Naive thymus-derived CD4-positive, alpha-beta T cell (primary cell): ENCODE measurements at places on chromosomes 11 and 22. TPM values are rescaled to one million over a fixed set of nuclear protein-coding genes. Genes with fewer than 3 reads are reported as not detected.

Gene TMA7B
- 2.6 TPM for polyA plus RNA-seq

Gene MRGPRG
- not detected for polyA plus RNA-seq

Gene SYT7
- not detected for polyA plus RNA-seq

Gene P2RY6
- not detected for polyA plus RNA-seq

Gene C11orf91
- polyA plus RNA-seq, result not detected

Gene TST
- not detected for polyA plus RNA-seq

Gene KRTAP5-11
- not detected for polyA plus RNA-seq

Gene OR52E5
- not detected for polyA plus RNA-seq

DNA sequence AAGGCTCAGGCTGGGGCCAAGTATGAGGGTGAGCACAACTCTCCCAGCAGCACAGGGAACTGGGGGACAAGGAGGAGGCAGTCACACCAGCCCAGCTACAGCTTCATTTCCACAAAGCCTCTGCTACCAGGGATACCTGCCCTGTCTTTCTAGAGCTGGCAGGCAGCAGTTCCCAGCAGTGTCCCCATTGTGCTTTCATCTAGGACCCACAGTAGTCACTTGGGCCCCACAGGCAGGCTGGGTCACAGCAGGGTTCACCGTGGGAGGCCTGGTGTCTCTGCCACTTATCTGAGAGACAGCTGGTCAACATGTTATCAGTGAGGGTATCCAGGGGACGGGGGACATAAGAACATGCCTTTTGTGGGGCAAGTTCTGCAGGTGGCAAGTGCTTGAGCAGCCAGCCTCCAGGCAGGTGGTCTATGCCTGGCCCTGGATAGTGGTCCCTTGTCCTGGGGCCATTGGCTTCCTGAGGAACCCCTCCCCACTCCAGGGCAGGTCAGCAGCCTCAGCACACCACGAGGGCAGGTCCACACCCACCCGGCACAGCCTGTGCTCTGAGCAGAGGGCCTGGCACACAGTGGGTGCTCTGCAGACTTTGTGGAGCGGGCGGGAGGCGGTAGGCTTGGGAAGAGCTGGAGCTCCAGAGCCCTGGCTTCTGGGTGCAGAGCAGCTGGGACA, 29.9 kb downstream of the GNAZ start:
- no peak for DNase-seq

GRCh38 chr22:32574958-32575910, 100.6 kb downstream of the FBXO7 start:
- no peak for DNase-seq

DNA sequence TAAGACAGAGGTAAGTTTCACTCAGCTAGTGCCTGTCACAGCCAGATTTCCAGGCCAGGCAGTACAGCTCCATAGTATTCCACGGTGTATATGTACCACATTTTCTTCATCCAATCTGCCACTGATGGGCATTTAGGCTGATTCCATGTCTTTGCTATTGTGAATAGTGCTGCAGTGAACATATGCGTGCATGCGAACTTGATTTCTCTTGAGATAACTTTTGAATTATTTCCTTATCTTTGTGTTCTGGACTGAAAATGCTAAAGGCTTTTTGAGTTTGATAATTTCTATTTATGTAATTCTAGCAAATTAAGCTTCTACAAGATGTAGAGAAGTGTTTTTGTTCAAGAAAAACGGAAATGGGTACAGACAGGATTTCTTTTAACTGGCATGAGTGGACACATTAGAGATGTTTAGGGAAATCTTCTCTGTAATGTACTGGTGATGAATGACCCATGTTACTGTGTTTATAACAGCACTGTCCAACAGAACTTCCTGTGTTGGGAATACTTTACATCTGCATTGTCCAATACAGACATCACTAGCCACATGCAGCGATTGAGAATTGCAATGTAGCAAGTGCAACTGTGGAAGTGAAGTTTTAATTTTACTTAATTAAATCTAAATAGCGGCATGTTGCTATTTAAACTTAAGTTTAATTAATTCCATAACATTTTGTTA, 151.3 kb downstream of the CADM1 start:
- no peak for DNase-seq

- no peak for DNase-seq
Observed at GRCh38 chr11:70064008-70064725, 13.9 kb upstream of the ANO1 start.

GRCh38 chr11:130310622-130311021, 4.1 kb downstream of the ZBTB44 start:
- no peak for DNase-seq

DNA sequence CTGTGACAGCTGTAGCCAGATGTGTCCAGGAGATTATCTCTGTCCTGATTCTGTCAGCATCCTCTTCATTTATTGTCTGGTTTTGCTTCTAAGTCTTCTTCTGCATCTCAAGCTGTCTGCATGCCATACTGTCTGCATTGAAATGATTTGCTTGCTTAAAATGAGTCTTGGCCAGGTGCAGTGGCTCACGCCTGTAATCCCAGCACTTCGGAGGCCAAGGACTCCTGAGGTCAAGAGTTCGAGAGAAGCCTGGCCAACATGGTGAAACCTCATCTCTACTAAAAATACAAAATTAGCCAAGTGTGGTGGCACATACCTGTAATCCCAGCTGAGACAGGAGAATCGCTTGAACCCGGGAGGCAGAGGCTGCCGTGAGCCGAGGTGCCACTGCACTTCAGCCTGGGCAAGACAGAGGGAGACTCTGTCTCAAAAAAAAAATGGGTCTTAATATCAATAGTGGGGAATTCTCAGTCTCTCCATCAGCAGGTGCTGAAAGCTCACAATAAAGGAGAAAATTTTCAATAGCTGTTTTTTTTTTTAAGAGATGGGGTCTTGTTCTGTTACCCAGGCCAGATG, 39.2 kb upstream of the AMPD3 start:
- no peak for DNase-seq

- no peak for DNase-seq
Observed at GRCh38 chr11:88345408-88345807, 7.9 kb upstream of the CTSC start.

- no peak for DNase-seq
Observed at GRCh38 chr22:33620085-33620484, 300.2 kb downstream of the LARGE1 start.

GRCh38 chr22:26697151-26697550, 39.8 kb downstream of the MIAT start:
- DNase-seq, result no peak

- DNase-seq, result no peak
Observed at GRCh38 chr11:23497040-23497439, 636.8 kb upstream of the CCDC179 start.

GRCh38 chr11:3669128-3669527, 2.1 kb downstream of the CHRNA10 start:
- no peak for DNase-seq

- no peak for DNase-seq
Observed at GRCh38 chr11:111846636-111847035, 24.7 kb downstream of the ALG9 start.

- no peak for DNase-seq
Observed at GRCh38 chr11:130313383-130314183, 1.1 kb downstream of the ZBTB44 start.

GRCh38 chr11:116192509-116193210, 580.1 kb downstream of the BUD13 start:
- no peak for DNase-seq

GRCh38 chr22:30344447-30345200, 12.1 kb downstream of the SF3A1 start:
- no peak for DNase-seq

DNA sequence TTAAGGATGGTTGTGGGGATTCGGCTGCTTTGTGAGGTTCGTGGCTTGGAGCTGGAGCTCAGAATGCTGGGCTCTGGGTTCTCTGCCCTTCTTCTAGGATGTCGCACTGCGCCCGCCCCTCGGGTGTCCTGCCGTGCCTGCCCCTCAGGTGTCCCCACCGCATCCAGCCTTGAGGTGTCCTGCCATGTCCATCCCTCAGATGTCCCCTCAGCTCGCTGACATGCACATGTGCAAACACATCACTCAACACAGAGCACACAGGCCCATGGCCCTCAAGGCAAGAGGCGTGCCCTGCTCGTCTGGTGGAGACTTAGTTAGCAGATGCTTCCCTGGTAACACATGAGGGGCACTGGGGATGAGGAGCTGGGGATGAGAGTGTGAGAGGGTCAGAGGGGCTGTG, 359.3 kb downstream of the TBC1D22A start:
- DNase-seq, result no peak

GRCh38 chr11:32082346-32082986, 8.4 kb upstream of the RCN1 start:
- DNase-seq, result no peak

DNA sequence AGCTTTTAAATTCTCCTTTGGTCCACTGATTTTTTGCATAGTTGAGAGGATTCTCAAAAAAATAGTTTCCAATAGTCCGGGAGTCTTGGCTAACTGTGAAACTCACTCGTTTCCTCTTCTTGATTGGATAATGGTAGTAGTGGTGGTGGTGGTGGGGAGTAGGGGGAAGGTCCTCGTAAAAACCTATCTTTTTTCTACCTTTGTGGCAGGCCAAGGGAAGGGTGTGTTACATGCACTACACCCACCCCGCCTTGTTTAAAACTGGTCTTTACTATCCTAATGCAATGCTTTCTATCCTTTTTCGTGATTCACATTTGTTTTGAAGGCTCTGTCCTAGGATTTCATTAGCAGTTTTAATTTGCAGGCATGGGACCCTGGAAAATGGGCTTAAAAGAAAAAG, 4.8 kb downstream of the TEAD1 start:
- DNase-seq, result no peak

DNA sequence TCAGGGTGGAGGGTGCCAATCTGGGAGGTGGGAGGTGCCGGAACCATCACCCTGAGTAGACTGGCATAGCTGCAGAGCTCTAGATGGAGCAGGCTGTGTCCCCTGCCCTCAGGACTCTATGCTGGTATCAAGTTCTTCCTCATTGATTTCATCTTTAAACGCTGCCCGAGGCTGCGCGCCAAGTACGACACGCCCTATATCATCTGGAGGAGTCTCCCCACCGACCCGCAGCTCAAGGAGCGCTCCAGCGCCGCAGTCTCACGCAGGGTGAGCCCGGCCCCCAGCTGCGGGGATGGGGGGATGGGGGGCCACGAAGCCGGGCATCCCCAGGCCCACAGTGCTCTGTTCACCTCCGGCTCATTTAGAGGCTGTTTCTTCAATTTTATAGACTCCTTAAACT, 52.5 kb downstream of the GRAMD4 start:
- DNase-seq, result no peak

DNA sequence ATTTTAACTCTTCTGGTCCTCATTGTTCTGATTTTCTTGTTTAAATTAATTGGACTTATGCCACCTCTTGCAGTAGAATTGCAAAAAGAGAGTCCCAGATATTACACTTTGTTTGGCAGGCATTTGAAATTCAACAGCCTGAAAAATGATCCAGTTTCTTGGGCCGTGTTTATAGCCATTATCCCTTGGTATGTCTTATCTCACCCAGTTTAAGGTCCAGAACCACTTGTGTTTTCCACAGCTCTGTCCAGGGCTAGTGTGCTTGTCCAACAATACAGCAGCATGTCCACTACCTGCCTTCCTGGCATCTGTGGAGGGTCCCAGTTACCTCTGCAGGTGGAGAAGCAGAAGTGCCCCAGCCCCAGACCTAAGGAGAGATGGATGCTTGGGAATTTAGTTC, 397.4 kb downstream of the SOX6 start:
- DNase-seq, result no peak

GRCh38 chr11:86608251-86608799, 64.1 kb downstream of the ME3 start:
- peak; percentile 7 for DNase-seq

DNA sequence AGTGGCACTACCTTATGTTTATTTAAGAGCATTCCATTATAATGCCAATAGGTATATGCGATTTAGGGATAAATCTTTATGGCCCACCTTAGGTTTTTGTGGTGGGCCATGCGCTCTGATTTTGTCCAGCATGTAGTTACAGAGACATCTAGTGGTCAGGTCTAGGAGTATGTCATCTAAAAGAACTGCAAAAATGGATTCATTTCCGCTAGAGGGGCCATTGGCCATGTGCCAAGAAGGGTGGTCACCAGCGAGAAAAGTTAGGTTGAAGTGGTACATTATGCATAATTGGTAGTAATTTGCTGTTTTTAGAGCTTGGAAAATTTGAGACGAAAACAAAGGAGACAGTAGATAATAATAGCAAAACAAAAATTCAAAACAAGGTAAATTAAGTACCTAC, 27.7 kb downstream of the LRRC4C start:
- DNase-seq, result no peak

DNA sequence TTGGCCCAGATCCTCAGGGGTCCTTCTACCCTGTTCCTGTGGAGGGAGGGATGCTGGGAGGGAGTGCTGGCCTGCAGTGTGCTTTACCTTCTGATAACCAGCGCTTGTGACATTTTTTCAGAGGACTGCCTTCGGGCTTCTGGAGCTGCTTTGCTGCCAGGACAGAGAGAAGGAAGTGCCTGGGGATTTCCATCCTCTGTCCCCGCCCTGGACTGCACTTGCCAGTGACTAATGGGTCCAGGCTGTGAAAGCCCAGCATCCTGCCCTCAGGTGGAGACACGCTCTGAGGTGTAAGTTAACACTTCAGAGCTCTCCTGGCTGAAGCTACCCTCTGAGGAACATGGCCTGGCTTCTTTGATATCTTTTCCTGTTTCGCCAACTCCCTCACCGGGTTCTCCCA, 158.7 kb upstream of the SYT13 start:
- DNase-seq, result no peak

GRCh38 chr22:48713272-48714205, 1114.1 kb downstream of the BRD1 start:
- DNase-seq, result no peak
